ENCODE measurements at places on chromosomes 5 and 9.
A peak's percentile ranks its signal among the peaks of the same experiment; 100 is the strongest.

DNA sequence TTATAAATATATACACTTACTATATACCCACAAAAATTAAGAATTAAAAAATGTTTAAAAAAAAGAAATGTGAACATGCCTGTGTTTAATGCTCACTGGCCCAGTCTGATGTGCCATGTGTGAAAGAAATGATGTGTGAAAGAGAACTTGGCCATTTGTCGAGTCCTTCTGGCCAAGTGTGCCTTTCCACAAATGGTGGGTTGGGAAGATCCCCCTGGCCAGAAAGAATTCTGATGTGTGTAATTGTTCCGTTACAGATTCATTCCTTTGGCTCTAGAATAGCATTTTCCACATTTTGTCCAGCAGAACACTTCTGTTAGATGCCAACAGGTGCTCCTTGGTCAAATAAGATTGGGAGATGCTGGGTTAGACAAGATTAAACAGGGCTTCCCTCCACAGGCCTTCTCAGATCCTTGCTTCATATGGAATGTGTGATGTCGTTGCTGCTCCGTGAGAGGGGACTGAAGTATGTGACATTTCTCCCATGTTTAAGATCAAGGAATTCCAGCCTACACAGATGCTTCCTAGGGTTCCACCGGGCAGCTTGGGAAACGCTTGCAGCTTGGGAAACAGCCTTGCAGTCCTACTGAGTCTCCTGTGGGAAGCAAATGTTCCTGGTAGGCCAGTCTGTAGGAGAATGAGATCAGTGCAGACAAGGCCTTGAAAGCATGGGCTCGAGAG lies 32.1 kb downstream of the GDNF start:
- DNase-seq = no peak

- no peak for DNase-seq
Observed at GRCh38 chr5:69415584-69415958, 655 bp downstream of the MARVELD2 start.

- DNase-seq = no peak
Observed at GRCh38 chr9:99369327-99369722, 147.2 kb downstream of the SEC61B start.

DNA sequence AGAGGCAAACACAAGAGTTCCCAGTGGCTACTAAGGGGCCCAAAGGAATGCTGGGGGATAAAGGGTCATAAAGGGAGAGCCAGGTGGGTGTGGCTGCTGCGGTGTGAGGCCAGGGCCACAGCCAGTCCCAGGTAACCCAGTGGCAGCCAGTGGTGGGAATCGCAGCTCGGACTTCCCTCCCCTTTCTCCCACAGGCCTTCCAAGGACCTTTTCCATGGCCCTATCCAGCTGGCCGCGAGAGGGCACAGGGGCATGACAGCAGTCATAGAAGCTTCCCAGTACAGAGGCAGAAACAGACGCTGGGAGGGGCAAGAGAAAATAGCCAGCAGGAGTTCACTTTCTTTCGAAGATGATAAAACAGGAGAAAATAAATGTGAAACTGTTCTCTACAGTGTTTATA lies 257.6 kb downstream of the SEMA5A start:
- no peak for DNase-seq

GRCh38 chr9:15155826-15156225 lies 151.2 kb downstream of the TTC39B start:
- no peak for DNase-seq

DNA sequence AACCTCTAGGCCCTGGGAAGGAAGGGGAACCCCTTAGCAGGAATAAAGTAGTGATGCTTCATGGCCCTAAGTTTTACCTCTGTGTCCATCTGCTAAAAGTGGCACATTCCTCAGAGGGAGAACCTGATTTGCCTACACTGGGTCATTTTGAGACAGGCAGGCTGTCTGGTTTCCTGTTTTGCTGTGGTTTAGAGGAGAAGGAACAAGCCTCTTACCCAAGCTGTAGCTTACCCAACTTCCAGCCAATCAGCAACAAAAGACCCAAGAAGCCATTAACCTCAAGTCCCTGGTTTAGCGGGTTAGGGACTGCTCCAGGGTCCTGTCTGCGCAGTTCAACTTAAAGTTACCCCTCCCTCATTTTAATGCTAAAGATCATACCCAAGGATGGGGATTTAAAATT lies 411.0 kb downstream of the MAT2B start:
- no peak for DNase-seq

DNA sequence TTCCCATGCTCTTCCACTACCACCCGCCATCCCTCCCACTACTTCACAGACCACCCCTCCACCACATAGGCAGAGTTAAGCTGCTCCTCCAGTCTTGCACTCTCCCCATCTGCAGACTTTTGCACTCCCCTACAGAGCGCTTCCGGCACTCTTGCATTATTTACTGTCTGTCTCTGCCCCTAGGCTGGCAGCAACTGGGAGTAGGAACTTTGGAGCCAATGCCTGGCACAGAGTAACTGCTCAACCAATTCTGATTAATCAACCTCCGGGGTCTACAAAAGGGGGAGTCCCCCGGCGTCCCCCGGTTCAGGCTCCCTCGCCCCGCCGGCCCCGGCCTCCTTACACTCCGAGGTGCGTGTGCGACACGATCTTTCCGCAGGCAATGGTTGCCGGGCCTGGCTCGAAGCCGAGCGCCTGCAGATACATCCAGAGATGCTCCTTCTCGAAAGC lies 498 bp downstream of the HAUS6 start:
- peak; percentile 17 for DNase-seq

DNA sequence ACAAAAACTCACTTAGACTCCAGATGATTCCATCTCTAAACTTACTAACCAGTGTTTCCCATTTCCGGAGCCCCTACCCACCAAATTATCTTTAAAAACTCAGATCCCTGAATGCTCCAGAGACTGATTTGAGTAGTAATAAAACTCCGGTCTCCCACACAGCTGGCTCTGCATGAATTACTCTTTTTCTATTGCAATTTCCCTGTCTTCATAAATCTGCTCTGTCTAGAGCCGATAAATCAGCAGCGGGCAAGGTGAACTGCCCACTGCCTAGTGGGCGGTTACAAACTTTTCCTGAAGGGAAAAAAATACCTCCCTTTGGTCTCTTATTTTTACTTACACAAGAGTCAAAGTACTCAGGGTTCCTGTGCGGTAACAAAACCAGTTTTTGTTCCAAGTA lies 624.4 kb upstream of the RORB start:
- no peak for DNase-seq

DNA sequence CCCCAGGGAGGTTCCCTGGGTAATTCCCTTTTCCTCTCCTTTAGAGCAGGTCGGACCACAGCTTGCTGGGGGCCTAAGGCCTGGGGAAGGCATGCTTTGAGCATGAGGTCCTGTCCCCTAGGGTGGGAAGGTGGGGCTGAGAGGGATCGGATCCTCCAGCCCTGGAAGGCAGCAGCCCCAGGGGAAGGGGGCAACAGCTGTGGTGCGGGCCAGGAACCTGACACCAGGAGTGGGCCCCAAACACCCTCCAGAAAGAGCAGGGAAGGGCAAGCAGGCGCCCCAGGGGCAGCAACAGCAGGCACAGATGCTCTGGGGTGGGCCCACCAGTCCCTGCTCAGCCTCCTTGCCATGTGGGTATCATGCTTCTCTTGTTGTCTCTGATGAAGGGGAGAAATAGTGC lies 3.2 kb upstream of the CORO2A start:
- DNase-seq = no peak

DNA sequence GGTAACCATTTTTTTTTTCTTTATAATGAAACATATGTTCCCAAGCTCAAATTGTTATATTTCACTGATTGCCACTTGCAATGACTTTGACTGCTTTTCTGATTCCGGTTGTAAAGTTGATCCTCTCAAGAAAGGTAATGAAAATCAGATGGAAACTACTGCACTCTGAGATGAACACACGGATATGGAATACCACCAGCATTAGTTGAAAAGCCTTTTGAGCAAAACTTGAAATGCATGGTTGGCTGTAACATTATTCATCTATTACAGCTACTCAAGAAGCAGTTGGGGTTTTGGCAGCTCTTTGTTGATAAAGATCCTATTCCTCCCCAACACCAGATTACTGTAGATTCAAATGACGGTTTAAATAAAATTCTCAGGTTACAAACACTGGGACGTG lies 591.6 kb upstream of the DMAC1 start:
- no peak for DNase-seq

GRCh38 chr5:179912386-179912785 lies 4.7 kb upstream of the TBC1D9B start:
- DNase-seq = no peak

GRCh38 chr5:82513738-82514137 lies 235.6 kb upstream of the RPS23 start:
- no peak for DNase-seq

GRCh38 chr9:82893549-82893948 lies 169.4 kb downstream of the RASEF start:
- DNase-seq = no peak

- DNase-seq = no peak
Observed at GRCh38 chr5:134088291-134088690, 26.2 kb upstream of the TCF7 start.

GRCh38 chr5:140261403-140262171 lies 41.3 kb downstream of the PFDN1 start:
- no peak for DNase-seq

- DNase-seq = no peak
Observed at GRCh38 chr5:16871746-16872339, 64.2 kb downstream of the MYO10 start.

DNA sequence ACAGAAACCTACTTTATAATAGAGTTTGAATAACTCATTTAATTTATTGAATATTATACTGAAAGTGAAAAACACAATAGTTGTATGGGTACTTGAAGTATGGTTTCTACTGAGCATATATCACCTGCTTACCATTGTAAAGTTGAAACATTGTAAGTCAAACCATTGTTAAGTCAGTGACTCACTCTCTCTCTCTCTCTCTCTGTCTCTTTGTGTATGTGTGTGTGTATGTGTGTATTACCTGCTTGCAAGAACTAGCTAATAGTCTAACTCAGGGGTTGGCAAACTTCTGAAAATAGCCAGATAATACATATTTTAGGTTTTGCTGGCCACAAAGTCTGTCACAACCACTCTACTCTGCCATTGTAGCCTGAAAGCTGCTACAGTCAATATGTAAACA lies 564.3 kb upstream of the ZNF608 start:
- DNase-seq = no peak

GRCh38 chr5:148569948-148570347 lies 84.4 kb downstream of the HTR4 start:
- no peak for DNase-seq

DNA sequence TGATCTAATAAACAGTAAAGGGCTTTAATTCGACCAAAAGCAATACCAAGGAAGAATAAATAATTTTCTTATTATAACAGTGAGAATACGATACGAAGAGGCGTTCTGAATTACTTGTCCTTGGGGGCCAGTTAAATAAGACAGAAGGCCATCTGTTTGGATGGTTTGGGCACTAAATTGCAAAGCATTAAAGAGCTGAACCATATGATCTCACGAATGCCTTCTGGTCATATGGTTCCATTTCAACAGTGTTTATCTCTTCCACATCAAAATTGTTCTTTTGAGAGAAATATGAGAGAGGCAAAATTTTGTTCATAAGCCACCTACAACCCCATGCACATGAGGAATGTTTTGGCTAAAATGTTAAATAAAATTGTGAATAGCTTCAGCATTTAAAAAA lies 605.4 kb downstream of the PTPRD start:
- no peak for DNase-seq

- DNase-seq = no peak
Observed at GRCh38 chr5:173392172-173392571, 64.0 kb upstream of the STC2 start.

- no peak for DNase-seq
Observed at GRCh38 chr5:136038635-136039034, 9.8 kb downstream of the TGFBI start.

- DNase-seq = no peak
Observed at GRCh38 chr5:40404613-40405012, 275.1 kb upstream of the PTGER4 start.

GRCh38 chr9:134943411-134943810 lies 25.7 kb upstream of the FCN1 start:
- DNase-seq = no peak

GRCh38 chr5:96823900-96824380 lies 16.2 kb upstream of the ERAP1 start:
- no peak for DNase-seq

GRCh38 chr9:79812507-79813257 lies 240.9 kb downstream of the TLE4 start:
- DNase-seq = no peak

Measured in activated CD4-positive, alpha-beta T cell treated with anti-CD3 and anti-CD28 coated beads, Interleukin-2, amount 50 U/mL, for 1 hour (primary cell).